ENCODE measurements at places on chromosomes 3 and 15. TPM values are rescaled to one million over a fixed set of nuclear protein-coding genes. Genes with fewer than 3 reads are reported as not detected.

GRCh38 chr15:41894791-41895463 lies 1.1 kb upstream of the SPTBN5 start:
- H3K4me3 ChIP-seq: peak overlapping the region; percentile 86
- H3K27ac ChIP-seq: peak overlapping the region; percentile 98
- DNase-seq: peak; percentile 95
- H3K4me1 ChIP-seq: peaks cover 29% of the 10 kb centered on the region

DNA sequence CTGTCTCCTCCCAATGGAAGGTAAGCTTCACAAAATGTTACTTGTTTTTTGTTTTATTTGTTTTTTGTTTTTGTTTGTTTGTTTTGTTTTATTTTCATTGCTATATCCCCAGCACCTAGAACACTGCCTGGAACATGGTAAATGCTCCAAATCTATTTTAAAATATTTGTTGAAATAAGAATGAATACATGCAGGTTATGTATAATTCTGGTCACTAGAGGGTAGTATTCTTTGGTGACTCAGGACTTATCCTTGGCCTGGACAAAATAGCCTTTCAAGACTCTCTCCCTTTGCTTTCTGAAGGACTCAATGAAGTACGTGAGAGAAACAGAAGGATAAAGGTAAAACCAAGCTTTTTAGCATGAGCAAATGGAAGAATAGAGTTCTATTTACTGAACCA lies 46.9 kb upstream of the PPP2R3A start:
- peaks cover 3% of the 10 kb centered on the region for H3K27me3 ChIP-seq
- H3K4me3 ChIP-seq: no peak overlapping the region
- no peak for DNase-seq
- H3K27ac ChIP-seq: no peak overlapping the region
- no peaks in the 10 kb centered on the region for H3K4me1 ChIP-seq

GRCh38 chr3:38610934-38611333 lies 38.6 kb downstream of the SCN5A start:
- H3K4me1 ChIP-seq: no peaks in the 10 kb centered on the region
- no peaks in the 10 kb centered on the region for H3K36me3 ChIP-seq
- no peak for DNase-seq
- H3K27ac ChIP-seq: no peak overlapping the region
- H3K27me3 ChIP-seq: peaks cover 4% of the 10 kb centered on the region

- H3K27me3 ChIP-seq: peaks cover 2% of the 10 kb centered on the region
- H3K4me3 ChIP-seq: no peak overlapping the region
- no peak overlapping the region for H3K27ac ChIP-seq
- peak; percentile 27 for DNase-seq
These were observed 63.5 kb upstream of the CLDN18 start for GRCh38 chr3:137946356-137946973.

DNA sequence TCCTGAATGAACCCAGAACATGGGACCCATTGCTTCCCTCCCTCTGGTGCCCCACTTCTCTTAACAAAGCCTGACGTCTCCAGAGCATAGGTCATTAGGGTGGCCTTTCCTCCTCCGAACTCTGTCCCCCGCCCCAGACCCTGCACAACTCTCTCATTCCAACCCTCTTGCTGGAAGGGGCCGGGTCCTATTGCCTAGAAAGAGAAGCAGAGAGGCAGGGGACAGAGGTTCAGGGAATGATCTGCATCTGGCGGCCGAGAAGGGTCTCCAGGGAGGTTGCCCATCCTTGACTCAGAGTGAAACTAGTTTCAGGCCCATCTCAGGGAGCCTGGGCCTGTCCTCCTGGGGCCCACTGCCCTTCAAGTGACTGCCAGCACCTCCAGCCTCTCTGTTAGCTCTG lies 79.0 kb downstream of the LINGO1 start:
- peaks cover 2% of the 10 kb centered on the region for H3K27me3 ChIP-seq
- H3K4me1 ChIP-seq: no peaks in the 10 kb centered on the region
- no peak for DNase-seq
- no peaks in the 10 kb centered on the region for H3K36me3 ChIP-seq
- no peak overlapping the region for H3K4me3 ChIP-seq
- H3K27ac ChIP-seq: no peak overlapping the region

NR2E3 gene
- polyA plus RNA-seq: not detected

JMJD7 gene
- polyA plus RNA-seq: 23.6 TPM

IVD gene
- 60.6 TPM for polyA plus RNA-seq

AMOTL2 gene
- polyA plus RNA-seq: not detected

SLTM gene
- polyA plus RNA-seq: 17.3 TPM

All from immature natural killer cell (primary cell).